ENCODE measurements at places on chromosomes 12 and 14.

GRCh38 chr12:108394196-108394595 is 55.1 kb upstream of the CMKLR1 start:
- no peak for DNase-seq

- no peak for DNase-seq
Measured at GRCh38 chr14:99233222-99234035, 38.6 kb downstream of the BCL11B start.

DNA sequence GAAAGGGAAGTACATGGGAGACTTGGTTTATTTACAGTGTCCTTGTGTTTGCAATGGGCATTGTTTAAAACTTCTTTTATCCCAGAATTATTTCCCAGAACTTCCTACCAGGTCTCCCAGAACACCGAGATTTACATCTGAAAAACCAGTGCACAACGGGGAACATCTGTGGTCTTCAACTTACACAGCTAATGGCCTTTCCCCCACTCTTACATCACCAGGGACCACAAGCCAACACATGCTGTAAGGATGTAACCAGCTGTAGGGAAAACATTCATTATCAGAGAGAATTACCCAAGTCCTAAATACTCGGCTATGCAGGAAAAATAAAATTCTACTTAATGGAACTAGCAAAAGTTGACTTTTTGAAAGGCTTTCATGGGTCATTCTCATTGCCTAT is 267.6 kb downstream of the DUSP6 start:
- no peak for DNase-seq

- DNase-seq = no peak
Measured at GRCh38 chr12:123877968-123878367, 94.7 kb downstream of the CCDC92 start.

- no peak for DNase-seq
Measured at GRCh38 chr12:48961331-48961730, 4.0 kb upstream of the ARF3 start.

DNA sequence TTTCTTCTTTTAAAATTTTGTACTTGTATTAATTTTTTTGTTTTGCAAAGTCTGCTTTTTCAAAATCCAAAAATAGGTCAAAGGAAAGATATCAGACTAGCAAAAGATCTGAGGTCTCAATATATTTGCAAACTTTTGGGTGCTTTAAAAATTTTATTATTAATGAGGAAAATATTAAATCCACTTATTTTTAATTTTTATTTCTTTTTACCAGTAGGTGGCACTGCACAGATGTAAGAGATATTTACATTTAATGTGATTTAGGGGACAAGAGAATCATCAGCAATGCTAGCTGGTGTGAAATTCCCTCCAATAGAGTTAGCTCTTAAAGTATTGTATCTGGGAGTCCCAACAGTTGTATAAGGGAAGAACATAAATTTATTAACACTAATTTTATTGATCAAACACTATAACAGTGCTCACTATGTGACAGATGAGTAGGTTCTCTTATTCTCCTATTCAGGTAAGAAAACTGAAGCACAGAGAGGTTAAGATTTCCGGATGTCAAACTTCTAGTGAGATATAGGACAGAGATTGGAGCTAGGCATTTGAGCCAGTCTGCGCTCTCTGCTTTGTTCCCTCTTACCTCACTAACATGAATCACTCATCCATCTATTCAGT is 30.5 kb downstream of the ALX1 start:
- DNase-seq = no peak

- DNase-seq = no peak
Measured at GRCh38 chr12:98908866-98909265, 263.8 kb downstream of the APAF1 start.

GRCh38 chr14:101796016-101796415 is 34.5 kb downstream of the PPP2R5C start:
- no peak for DNase-seq

DNA sequence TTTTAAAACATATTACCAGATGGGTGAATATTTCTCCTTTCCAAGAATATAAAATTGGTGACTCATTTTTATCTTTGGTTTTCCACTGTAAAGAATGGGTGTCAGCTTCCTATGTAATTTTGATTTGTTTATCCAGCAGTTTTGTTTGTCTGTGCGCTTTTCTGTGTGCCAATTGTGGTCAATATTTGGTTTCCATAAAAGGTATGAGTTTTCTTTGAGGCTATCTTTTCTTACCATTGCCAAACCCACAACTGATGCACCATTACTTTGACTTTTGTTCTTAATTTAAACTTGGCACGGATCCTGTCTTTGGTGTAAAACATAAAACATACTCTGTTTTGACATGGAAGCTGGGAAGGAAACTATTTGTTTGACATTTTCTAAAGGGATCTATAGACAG is 78.8 kb upstream of the NAV3 start:
- no peak for DNase-seq

DNA sequence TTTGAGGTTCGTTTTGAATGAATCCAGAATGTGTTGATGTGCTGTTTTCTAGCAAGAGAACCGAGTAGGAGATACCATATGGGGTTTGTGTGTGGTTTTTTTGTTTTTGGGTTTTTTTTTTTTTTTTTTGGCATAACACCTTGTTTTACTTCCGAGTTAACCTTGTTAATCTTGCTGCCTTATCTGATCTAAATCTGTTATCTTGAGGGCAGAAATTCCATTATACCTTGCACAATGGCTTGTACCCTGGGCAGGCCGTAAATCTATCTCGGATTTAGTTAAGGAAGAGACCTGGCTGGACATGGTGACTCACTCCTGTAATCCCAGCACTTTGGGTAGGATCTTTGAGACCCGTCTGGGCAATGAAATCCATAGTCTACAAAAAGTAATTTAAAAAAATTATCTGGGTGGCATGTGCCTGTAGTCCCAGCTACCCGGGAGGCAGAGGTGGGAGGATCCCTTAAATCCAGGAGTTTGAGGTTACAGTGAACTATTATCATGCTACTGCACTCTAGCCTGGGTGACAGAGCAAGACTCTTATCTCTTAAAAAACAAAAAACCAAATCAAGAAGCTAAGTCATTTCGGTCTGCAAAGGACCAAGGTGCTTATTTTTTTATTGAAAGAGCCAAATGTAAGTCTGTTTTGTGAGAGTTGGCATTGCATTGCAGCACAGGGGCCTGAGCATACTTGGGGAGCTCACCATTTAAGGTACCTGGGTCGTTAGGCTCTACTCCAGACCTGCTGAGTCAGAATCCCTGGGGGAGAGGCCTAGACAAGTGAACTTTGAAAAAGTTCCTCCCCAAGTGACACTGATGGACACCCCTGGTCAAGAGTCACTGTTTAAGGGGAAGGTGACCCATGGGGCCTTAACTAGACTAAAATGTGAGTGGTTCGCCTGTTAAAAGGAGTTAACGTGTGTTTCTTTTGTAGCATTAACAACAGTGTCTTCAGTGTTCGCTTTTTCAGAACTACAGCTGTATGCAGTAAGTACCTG is 6.7 kb downstream of the DLST start:
- DNase-seq = no peak

DNA sequence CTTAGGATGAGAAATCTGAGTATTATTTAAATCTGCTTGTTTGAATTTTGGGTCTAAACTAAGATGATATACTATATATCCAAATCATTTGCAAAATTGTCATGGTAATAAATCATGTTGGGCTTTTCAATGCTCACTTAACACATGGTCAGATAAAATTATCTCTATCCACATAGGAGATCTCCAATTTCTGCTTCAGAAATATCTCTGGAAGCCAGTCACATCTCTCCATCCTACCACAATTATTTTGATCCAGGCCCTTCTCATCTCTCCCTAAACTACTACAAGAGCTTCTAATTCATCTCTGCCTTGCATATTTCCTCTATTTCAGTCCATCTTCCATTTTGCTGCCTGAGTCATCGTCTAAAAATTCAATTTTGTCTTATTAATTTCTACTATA is 3.8 kb downstream of the DCN start:
- no peak for DNase-seq

- DNase-seq = no peak
Measured at GRCh38 chr14:53010193-53011040, 59.6 kb upstream of the FERMT2 start.

DNA sequence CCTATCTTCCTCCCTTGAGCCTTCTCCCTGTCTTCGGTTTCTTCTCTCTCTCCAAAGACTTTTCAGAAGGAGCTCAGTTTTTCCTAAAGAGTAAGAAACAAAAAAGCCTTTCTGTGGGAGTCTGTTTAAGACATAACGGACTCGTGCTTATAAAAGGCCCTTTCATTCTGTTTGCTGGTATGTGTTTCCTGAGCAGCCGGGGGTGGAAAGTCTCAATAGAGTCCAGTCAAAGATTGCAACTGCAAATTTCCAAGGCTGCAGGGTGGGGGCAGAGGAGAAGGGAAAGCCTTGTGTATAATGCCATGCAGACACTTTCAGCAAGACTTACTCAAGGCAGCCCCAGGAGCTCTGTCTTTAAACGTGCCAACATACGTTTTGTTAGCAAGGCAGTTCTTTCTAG is 62.2 kb downstream of the GNG2 start:
- no peak for DNase-seq

DNA sequence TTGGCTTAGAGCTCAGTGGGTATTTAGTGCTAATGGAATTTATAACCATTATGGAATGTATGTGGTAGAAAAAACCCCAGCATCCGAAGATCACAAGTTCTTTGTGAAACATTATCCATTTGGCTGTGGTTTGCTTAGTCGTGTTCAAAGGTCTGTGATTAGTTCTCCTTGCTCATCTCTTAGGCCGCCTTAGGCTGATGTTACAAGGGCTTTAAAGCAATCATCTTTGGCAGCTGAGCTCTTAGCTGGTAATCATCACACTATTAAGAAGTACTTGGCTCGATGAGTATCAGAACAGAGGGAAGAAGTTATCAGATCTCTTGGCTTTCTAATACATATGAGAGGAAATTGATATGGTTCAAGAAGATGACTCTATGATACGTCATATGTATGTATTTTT is 124.1 kb upstream of the E2F7 start:
- DNase-seq = no peak

DNA sequence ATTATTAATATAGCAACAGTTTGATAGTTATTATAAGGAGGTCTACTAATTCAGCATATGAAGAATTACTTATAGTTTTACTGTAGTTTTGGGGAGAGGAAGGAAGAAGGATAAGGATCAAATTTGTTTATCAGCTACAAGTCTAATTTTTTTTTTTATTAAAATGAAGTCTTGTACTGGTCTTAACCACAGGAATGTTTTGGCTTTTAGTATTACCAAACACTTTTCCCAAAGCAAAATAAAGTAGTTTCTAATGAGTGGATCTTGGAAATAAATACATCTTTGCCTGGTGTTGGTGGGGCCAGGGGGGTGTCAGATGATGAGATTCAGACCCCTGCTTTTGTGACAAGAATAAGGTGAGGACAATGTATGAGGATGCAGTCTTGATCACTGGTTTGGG is 57.2 kb upstream of the ZDHHC17 start:
- DNase-seq = no peak

- no peak for DNase-seq
Measured at GRCh38 chr12:47851303-47851952, 31.7 kb upstream of the HDAC7 start.

GRCh38 chr14:102693006-102693755 is 84.1 kb upstream of the TRAF3 start:
- DNase-seq = no peak

GRCh38 chr14:83171761-83172160 is 1638.1 kb upstream of the SEL1L start:
- DNase-seq = no peak

DNA sequence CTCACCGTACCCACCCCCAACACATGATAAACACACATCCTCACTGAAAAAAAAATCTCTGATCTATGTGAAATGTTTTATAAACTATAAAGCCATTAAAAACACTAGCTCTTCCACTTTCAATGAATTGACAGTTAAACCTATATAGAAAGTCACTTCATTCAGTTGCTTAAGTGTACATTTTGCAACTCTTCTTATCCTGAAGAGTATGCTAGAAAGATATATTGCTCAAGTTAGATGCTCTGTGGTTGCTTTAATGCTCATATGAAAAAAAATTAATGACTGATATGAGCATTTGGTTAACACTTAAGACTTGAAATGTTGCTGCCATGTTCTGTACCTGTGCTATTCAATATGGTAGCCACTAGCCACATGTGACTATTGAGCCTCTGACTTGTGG is 21.0 kb upstream of the MIA2 start:
- no peak for DNase-seq

GRCh38 chr12:54980341-54980740 is 4.2 kb downstream of the TESPA1 start:
- DNase-seq = no peak

DNA sequence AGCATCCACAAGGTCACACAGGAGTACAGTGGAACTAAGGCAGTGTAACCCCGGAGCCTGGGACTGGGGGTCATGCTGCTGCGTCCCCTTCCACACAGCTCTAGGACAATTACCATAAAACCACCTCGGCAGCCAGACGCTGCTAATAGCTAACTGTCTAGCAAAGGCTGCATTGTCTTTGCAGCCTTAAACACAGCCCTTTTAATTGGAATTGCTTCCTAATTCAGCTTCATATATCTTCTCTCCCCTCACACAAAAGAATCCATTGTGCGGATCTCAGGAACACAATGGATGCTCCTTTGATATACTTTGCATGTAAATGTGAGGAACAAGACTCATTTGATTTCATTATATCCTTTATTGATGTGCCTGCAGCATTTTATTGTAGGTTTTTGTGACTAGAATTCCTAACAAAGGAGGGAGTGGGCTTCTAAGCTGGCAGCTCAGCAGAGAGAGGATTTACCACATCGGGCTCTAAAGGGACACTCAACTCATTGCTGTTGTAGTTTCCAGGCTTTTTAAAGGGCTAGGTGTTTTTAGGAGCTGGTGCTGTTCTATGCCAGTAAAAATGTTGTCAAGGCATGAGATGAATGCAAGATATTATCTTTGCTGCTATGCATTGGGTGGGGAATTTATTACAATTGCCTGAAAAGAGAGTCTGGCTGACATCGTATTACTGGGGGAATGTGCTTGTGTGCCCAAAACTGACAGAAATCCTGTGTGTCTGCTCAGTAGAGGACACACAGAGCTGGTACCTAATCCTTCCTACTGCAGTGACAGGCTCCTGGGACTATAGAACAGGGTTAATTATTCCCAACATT is 30.4 kb upstream of the DACT1 start:
- no peak for DNase-seq

DNA sequence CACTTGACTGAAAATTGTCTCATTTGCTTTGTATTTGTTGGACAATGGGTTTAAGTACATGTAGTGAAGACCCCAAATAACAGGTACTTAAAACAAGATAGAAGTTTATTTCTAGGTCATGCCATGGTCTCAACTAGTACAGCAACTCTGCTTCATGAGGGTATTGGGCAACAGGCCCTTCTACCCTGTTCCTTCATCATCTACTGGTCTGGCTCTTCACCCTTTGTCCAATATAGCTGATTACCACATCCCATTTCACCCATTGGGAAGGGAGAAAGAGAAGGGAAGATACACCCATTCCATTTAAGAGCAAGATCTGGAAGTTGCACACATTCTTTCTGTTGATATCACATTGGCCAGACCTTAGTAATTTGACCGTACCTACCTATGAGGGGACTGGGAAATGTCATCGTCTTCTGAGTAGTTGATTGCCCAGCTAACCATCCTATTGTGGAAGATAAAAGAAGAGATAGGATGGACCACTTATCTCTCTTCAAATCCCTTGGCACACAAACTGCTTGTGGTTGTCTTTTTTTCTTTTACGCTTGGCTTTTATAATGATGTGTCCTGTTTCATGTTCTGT is 104.6 kb downstream of the DIP2B start:
- no peak for DNase-seq

GRCh38 chr12:102169922-102170621 is 27.6 kb downstream of the PMCH start:
- DNase-seq = no peak

All from stimulated activated CD8-positive, alpha-beta memory T cell treated with anti-CD3 and anti-CD28 coated beads, Interleukin-7, amount 100 ng/mL, for 24 hours (primary cell).